GOT3 (cell line): ENCODE measurements at places on chromosomes 2 and 18.

- DNase-seq: no peak
These were observed 35.7 kb downstream of the GCG start for GRCh38 chr2:162116352-162116751.

GRCh38 chr18:62179213-62179612 lies 7.6 kb downstream of the PIGN start:
- no peak for DNase-seq

- DNase-seq: no peak
These were observed 24.9 kb downstream of the GORASP2 start for GRCh38 chr2:170953941-170954340.

- no peak for DNase-seq
These were observed 7.0 kb downstream of the CCDC93 start for GRCh38 chr2:118006861-118007260.

GRCh38 chr2:12469141-12469561 lies 247.6 kb upstream of the TRIB2 start:
- DNase-seq: no peak

DNA sequence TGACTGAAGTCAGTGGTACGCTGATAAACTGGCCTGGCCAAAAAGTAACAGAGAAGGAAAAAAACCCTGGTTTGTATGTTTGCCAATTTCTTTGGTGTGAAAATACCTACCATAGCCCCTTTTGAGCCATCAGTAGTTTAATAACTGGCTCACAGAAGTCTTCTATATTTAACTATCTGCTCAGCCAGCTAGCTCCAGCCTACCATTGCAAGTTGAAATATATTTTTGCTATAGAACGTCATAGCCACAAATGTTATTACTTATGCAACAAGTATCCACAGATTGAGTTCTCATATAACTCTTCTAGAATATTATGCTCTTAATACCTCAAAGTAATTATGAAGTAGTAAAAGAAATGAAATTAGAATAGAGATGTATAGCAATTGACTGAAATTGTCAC lies 25.2 kb downstream of the RPE start:
- DNase-seq: no peak

DNA sequence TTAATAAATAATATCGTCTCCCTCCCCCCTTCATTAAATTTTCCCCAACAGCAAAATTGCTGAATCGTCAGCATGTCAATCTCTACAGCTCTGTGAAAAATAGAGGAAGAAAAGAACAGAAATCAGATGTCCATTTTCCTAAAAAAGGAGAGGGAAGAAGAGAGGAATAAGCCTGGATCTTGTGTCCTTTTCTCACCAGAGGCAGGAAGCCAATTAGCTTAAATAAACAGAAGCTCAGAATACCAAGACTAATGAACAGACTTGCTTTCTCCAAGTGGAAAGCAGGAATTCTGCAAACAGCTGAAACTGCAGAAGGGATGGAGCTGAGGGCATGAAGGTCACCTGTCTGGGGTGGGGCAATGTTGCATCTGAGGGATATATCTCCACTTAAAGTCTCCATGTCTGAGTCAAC lies 265.7 kb downstream of the CCDC85A start:
- DNase-seq: no peak

- no peak for DNase-seq
These were observed at the start of gene CYP27A1 for GRCh38 chr2:218781691-218782527. TSS of gene CYP27A1 (plus strand) at chr2:218782147. CDS start at chr2:218782183, 36 bp downstream.

DNA sequence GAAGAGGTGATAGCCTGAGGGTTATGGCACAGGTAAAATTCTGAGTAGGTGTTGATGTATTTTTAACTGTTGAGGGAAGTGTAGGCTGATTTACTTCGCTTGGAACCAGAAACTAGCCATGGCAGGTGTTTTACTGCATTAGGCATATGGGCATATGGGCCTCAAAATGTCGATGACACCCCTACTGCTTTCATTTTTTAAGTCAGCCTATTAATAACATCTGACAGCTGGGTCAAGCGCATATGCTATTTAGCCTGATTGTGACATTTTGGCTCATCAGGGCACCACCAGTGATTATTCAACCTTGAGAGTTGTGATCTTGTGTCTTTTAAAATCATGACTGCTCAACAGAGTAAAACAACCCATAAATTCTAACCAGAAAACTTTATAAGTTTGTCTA lies 1396.9 kb upstream of the NXPH2 start:
- DNase-seq: no peak

GRCh38 chr2:187924293-187924692 lies 367.4 kb upstream of the GULP1 start:
- DNase-seq: no peak

GRCh38 chr2:240559286-240559685 lies 871 bp upstream of the DUSP28 start:
- no peak for DNase-seq

DNA sequence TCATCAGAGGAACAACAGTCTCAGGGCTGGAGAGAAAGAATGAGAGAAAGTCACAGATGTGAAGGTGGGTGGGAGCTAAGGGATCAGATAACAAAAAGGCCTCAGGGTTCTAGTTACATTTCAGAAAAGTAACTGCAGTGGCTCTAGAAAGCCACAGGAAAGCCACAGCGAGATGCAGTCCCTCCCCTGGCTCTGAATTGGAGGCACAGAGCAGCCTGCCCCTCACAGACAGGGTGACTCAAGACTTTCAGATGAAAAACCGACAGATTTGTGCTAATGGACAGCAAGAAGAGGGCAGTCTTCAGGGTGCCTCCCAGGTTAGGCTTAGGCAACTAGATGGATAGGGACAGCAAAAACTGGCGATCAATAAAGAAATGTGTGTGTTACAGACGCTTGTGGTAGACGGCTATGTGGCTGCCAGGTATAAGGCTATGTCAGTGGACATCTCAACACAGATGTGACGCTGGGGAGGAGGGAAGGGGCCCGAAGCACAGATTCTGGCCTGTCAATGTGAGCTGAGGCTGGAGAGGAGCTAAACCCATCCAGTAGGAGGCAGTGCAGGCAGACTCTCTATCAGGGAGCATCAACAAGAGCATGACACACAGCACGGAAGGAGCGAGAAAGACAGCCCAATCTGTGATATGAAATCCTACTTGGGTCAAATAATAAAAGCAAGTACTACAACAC lies 26.2 kb downstream of the UNC50 start:
- no peak for DNase-seq

GRCh38 chr18:23703057-23703986 lies 14.1 kb downstream of the LAMA3 start:
- DNase-seq: no peak

DNA sequence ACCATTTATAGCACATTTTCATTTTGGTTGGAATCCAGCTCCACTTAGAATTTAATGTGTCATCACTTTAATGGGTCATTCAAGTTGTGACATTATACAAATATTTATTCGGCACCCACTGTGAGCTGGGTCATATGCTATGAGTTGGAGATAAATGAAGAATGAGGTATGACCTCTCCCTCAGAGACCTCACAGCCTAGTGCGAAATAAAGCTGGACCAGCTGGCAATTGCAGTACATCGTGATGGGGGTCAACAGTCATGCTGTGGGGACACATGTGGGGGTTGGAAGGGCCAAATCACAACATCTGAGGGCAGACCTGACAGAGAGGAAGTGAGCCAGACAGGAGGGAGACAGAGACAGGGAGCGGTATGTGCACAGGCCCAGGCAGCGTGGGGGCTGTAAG lies 175.4 kb downstream of the MAIP1 start:
- DNase-seq: no peak

DNA sequence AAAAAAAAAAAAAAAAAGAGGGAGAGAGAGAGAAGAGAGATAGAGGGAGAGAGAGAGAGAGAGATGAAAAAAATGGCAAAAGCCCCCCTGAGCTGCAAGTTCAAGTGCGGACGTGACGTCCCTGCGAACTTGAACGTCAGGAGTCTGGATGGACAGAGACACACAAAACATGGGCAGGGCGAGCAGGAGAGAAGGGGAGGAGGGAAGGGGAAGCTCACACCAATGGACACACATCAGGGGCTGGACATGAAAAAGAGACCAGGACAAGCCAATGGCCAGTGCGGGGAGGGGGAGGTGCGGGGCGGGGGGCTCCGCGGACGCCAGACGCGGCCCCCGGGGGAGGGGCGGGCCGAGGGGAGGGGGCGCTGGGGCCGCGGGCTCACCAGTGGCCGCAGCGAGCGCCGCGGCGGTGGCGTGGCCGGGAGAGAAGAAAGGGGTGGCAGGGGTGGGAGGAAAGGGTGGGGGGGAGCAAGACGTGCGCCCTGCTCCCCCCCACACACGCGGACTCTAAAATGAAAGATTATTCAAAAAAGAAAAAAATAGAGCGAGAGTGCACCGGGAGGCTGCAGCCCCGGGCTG lies at the start of gene BCL11A:
Gene BCL11A, minus strand, starts transcription at position 160 of the 579 bp plus-strand sequence. CDS start 384 bp downstream, outside the sequence.
- DNase-seq: no peak

DNA sequence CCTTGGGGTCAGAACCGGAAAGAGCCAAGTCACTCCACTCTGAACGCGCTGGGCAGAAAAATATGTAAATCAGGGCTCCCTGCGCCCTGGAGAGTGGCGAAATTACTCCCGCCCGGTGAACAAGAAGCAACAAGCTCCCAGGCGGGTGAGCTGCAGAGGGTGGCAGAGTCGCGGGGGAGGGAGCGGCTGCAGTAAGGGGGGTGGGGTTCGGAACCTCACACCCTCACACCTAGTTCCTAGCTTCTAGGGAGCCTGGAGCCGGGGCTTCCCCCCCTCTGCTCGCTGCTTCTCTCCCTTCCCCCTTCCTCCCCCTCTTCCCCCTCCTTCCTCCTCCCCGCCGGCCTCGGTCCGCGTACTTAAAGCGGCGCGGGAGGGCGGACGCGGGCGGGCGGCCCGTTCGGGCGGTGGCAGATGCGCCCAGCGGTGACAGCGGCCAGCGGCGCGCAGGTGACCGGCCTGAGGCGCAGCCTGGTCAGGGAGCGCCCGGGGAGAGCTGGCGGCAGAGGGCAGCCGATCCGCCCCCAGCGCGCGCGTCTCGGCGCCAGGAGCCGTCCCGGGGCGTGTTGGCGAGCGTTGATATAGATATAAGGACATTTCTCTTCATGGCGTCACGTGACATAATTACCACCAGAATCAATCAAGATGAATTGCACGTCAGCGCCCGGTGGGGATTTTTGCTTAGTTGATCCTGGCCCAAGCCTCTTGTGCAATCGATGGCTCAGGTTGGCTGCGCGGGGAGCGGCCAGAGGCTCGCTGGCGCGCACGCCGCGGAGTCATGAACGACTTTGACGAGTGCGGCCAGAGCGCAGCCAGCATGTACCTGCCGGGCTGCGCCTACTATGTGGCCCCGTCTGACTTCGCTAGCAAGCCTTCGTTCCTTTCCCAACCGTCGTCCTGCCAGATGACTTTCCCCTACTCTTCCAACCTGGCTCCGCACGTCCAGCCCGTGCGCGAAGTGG lies at the start of gene HOXD11:
Gene HOXD11, plus strand, starts transcription at position 700 of the 959 bp plus-strand sequence. Its CDS starts 76 bp downstream, at position 776.
- no peak for DNase-seq
